ENCODE measurements at places on chromosomes 7 and 10. TPM values are rescaled to one million over a fixed set of nuclear protein-coding genes. Genes with fewer than 3 reads are reported as not detected.

- DNase-seq, result no peak
These were observed 27.3 kb downstream of the RAB18 start for GRCh38 chr10:27531336-27531847.

DNA sequence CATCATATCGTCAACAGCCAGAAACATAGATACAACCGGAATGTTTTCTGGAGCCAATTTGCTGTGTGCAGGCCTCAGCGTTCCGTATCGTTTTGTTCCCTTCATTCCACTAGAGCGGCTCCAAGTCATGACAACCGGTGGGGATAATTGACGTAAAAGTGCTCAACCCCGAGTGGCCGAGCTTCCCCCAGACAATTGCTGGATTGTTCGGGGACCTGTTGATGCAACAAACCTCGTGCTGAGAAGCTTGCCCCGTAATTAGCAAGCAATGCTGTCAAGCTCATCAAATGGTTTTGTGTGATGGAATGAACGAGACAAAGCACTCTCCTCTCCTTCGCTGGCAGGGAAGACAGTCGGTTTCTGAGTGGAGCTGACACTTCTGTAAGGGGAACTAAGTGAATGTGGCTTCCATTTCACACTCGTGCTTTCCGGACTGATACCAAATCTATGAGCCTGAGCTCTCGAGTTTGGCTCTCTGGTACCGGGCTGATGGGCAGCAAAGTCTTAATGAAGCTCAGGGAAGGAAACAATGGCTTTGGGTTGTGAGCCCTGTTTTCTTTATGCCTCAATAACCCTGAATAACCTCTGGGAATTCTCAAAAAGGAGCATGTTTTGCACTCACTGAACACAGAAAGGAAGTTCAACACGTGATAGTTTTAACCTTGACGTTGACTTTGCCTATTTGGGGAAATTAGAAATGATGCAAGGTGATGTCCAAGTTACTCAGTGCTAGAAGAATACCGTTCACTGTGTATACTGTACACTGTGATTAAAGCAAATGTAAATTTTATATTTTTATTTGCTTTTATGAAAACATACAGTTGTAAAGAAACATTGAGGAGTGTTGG, 220.5 kb downstream of the BAMBI start:
- DNase-seq, result no peak

ABI1 gene
- total RNA-seq, result 49.7 TPM

LRRC17 gene
- not detected for total RNA-seq

- DNase-seq, result no peak
These were observed 3.3 kb upstream of the LRRC27 start for GRCh38 chr10:132328738-132329137.

- DNase-seq, result peak; percentile 50
These were observed 436 bp downstream of the GNB2 start for GRCh38 chr7:100673942-100674410.

INMT gene
- not detected for total RNA-seq

DNA sequence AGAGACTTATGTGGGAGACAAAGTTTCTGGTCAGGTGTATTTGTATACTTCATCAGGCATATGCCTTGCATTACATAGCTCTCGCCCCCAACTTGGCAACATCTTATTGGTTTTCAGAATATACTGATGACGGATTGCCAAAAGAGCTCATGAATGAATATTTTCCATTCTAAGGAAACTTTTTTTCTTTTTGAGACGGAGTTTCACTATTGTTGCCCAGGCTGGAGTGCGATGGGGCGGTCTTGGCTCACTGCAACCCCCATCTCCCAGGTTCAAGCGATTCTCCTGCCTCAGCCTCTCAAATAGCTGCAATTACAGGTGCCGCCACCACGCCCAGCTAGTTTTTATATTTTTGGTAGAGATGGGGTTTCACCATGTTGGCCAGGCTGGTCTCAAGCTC, 6.0 kb downstream of the CYCS start:
- no peak for DNase-seq

GRCh38 chr7:121485467-121486243, 89.5 kb upstream of the FAM3C start:
- no peak for DNase-seq

DNA sequence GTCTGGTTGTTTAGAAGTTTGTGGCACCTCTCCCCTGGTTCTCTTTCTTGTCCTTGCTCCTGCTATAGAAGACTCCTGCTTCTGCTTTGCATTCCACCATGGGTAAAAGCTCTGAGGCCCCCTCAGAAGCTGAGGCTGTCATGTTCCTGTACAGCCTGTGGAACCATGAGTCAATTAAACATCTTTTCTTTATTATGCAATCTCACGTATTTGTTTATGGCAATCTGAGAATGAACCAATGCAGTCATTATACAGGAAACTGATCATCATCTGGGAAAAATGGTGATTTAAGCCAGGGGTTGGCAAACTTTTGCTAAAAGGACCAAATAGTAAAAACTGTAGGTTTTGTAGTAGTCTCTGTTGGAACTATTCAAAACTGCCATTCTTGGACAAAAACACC, 175.4 kb downstream of the CSTF2T start:
- no peak for DNase-seq

TBRG4 gene
- 133 TPM for total RNA-seq

GRCh38 chr10:131703541-131703940, 197.3 kb upstream of the PPP2R2D start:
- no peak for DNase-seq

All from activated CD8-positive, alpha-beta T cell treated with anti-CD3 and anti-CD28 coated beads, Interleukin-2, amount 10 ng/mL, durations not matched to agents 7 days and 5 days (primary cell).